IMR-90 (cell line): ENCODE measurements at places on chromosomes 3 and 15. TPM values are rescaled to one million over a fixed set of nuclear protein-coding genes. Genes with fewer than 3 reads are reported as not detected.

Gene TM4SF18
- under 0.01 TPM in 1 of 2 replicates, not detected in the other for total RNA-seq

Gene CACNA2D2
- not detected in 2 replicates for total RNA-seq

- peak; percentile 92 for DNase-seq
Observed at GRCh38 chr15:49235446-49236124, 65.5 kb downstream of the GALK2 start.

GRCh38 chr3:18501679-18502343 is 76.7 kb upstream of the SATB1 start:
- no peak for DNase-seq

GRCh38 chr3:14535616-14536015 is 4.5 kb downstream of the GRIP2 start:
- DNase-seq, result no peak

DNA sequence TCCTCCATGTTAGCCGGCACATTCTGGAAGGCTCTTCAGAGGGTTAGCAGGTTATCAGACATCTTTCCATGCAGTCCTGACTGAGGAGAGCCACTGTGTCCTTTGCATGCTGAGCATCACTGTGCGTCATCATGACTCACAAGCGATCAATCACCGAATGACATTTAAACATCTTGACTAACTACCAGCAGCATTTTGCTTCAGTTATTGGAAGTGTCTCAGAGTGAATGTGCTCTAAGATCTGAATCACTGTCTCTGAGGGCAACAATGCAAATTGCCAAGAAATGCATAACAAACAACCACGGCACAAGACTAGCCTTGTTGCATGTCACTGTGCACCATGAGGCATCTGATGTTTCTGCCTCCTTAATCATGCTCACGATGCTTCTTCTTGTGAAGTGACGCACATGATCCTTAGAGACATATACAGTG is 18.3 kb upstream of the ATP8B4 start:
- peak; percentile 99 for DNase-seq

GRCh38 chr3:47004369-47005211 is 25.1 kb downstream of the NBEAL2 start:
- no peak for DNase-seq

DNA sequence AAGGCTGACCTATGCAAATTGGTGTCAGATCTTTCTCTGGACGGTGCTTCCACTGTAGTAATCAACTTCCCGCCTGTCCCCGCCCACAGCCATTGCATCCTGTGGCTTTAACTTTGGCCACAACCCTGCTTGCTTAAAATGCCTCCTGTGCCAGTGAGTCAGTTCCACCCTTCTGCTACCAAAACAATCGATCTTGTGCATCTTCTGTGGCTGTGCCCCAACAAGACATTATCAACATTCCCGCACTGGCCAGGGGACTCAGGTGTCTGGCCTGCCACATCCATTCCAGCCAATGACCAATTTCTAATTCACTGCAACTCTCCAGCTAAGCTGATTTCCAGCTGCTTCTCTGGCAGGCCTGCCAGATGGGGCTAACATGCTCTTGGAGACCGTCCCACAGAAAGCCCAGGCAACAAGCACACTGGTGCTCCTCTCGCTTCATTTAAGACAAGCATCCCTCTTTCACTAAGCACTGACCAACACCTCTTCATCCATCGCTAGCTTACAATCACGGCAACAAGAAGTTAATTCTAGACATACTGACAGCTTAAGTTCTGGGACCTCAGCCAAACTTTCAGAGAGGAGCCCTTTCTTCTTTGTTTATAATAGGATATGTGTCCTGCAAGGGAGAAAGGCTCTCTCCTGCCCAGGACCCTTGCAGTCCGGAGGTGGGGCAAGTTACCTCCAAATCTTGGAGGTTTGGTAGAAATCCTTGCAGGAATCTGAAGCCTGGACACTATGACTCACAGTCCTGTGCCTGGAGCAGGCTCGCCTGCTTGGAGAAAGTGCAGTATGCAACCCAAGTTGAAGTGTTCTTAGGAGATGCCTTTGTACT is 6.7 kb downstream of the CA12 start:
- peak; percentile 80 for DNase-seq

- no peak for DNase-seq
Observed at GRCh38 chr3:174776636-174777035, 82.5 kb upstream of the NAALADL2 start.

Gene CCDC39
- not detected in 2 replicates for total RNA-seq

Gene ENTPD3
- not detected in 2 replicates for total RNA-seq

- DNase-seq, result peak; percentile 44
Observed at GRCh38 chr3:111617912-111618601, 22.9 kb upstream of the ZBED2 start.

Gene STXBP5L
- total RNA-seq, result not detected in 2 replicates

DNA sequence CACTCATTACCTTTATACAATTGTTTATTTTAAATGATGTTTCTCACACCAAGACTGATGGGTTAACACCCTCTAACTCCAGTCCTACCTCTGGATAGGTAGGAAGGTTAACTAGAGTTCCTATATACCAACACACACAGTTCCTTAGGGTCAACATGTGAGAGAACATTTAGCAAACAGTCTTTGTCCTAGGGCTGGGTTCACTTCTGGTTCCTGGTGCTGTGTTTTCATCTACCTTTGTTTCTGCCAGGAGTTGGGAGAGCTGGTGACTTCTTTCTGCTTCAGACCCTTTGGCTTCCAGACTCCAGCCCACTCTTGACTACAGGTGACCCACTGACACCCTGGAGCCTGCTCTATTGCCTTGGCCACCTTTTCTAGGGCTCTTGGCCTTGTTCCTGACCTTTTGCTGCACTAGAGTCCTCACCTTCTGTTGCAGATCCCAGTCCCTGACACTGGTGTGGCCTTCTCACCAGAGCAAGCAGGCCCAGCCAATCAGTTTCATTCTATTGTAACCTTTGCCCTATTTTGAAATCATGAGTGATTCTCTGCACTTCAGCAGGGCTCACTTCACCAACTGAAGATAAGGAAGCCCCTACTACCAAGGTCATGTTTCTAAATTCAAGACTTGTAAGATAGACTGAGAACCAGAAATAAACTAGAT is 50.0 kb upstream of the SECISBP2L start:
- DNase-seq, result no peak

GRCh38 chr3:16207031-16207430 is 32.6 kb downstream of the GALNT15 start:
- DNase-seq, result no peak

- DNase-seq, result no peak
Observed at GRCh38 chr15:58142827-58143461, 4.8 kb downstream of the AQP9 start.

DNA sequence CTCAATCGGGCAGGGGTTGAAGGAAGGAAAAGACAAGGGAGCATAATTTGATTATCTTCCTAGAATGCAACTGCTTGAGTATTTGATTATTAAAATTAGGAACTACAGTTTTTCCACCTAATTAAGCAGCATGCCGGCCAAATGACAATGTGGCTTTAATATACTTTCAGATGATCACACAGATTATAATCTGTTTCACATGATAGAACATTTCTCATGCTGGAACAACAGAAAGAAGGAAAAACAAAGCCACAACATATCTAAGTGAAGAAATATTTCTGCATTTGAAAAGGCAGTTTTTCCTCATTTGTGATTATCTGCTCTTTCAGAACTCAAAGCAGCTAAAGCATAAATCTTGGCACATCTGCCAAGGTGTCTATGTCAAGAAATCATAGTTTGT is 82.7 kb downstream of the STRIT1 start:
- no peak for DNase-seq

Gene TUSC7
- not detected in 2 replicates for total RNA-seq

DNA sequence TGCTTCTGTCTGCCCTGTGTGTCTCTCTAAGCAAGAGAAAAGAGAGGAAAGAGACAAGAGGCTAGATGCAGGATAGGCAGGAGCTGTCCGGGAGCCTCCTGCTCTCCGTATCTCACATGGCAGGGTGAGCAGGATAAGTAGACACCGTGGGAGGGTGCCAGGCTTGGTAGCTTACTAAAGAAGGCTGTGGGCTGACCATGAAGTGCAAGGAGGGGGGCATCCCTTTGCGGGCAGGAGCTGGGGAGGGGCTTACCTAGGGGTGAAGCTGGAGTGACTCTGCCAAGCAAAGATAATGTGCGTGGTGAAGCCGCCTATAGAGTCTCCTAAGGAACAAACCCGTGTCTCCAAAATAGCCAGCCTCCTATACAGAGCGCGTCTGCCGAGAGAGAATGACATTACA is 33.7 kb upstream of the TMC3 start:
- no peak for DNase-seq

GRCh38 chr3:61237858-61238257 is 13.4 kb downstream of the FHIT start:
- no peak for DNase-seq

DNA sequence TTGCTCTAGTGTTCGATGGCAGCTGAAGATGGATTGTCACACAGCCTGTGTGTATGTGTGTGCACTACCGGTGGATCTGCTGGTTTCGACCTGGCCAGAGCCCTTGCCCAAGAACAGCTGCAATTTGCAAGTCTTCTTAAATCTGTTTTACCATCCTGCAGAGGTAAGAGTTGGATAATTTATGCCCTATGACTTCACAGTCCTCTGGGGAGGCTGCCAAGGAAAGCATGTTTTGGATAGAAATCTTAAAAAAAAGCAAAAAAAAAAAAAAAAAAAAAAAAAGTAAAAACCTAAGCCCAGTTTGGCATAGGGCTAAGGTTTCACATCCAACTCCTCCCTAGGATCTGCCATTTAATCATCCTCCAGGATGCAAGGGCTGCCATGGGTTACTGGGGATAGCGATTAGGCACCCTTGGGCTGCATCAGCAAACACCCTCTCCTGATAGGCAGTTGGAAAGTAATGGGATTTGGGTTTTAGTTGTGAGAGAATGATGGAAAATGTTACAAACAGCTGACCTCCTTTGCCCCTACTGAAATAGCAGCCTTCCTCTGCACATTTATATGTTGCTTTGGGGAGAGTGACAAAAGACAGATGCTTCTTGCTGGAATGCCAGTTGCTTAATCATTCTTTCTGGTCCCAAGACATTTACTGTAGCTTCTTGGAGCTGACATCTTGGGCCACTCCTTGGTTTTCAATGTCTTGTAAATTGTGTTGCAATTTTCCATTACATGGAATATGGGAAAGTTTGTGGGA is 35.4 kb downstream of the CD200R1L start:
- DNase-seq, result peak; percentile 86

Gene STRIT1
- not detected in 2 replicates for total RNA-seq

DNA sequence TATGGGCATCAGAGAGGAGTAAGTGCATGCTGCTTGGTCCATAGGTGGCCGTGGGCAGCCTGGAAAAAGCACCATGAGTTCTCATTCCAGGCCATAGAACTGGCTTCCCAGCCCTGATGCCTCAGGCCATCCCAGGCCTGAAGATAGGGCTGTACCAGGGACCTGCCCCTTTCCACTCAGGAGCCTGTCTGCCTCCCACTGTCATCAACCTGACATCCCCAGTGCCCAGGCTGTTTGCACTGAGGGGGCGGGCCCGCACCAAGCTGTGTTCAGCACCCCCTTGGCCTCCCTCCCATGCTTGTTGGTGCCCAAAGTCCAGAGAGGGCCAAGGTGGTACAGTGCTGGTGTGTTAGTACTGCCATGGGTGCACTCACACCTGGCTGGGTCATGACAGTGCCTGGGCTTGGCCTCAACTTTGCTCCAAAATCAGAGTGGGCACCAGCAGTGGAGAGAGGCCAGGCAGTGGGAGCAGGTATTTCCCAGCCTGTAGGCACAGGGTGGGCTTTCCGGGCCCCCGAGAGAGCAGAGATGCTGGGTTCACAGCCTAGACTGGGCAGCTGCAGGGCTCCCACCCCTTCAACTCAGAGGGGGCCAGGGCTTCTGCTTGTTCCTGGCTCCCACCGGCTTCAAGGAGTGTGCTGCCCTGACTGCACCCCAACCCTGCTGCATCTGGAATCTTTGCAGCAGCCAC is 556.1 kb downstream of the SI start:
- DNase-seq, result no peak

DNA sequence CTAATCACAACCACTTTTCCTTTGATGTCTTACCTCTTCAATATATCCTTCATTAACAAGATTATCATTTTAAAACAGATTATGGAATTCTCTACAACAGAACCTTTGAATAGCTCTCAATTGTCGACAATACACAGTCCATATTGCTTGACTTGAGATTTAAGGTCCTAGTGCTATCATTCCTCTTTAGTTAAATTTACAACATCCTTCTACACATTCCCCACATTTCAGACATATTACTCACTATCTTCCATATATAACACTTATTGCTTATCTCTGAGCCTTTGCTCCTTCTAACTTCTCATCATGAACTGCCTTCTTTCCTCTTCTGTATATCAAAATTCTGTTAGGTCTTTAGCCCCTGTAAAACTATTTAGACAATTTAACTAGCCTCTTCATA is 247.0 kb downstream of the STXBP5L start:
- DNase-seq, result no peak

DNA sequence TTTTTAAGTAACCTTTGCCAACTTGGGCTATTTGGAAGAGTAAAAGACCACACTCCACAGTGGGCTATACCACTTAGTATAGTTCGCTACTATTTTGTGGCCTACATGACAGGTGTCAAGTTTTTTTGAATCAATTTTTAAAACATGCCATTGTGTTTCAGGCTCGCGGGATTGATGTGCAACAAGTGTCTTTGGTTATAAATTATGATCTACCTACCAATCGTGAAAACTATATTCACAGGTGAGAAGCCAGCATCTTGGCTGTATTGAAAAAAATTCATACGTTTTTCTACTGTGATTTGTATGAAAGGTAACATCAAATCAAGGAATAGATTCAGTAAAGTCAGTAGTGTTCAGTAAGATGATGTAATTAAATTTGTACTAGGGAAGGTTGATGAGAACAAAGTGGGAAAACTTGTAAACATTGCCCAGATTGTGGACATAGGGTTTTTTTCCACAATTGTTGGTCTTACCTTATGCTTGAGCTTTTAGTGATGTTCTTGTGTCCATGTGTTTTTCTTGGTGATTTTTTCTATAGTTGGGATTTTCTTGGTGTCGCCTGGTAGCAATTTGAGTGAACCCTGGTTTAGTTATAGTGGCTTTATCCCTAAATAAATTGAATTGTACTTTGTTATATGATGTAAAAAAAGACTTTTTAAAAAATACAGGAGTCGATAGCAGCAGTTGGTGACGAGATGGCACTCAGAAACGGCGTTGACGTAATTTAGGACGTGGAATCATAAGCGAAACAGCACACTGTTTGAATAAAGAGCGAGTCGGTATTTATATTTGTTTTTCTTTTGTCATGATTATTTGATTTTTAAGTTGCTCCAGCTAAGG is 4.5 kb downstream of the EIF4A2 start:
- no peak for DNase-seq

- no peak for DNase-seq
Observed at GRCh38 chr3:195559723-195560409, 16.7 kb upstream of the PPP1R2 start.

DNA sequence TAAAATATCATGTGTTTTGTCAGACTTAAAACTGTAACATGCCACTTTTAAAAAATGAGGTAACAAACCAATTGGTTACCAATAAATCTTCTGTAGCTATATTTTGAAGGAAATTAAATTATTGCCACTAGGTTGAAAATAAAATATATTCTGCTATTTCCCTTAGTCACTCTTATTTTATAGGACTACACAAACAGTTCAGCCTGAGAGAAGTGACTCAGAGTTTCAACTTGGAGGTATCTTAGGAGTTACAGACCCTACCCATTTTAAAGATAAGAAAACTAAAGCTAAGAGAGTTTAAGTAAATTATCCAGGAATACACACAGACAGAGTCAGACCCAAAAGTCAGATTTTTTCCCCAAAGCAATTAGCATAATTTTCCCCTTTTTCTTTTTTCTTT is 65.1 kb downstream of the PIK3CB start:
- DNase-seq, result peak; percentile 33
